IMR-90 (cell line): ENCODE measurements at places on chromosomes 5 and 9. TPM values are rescaled to one million over a fixed set of nuclear protein-coding genes. Genes with fewer than 3 reads are reported as not detected.

DNA sequence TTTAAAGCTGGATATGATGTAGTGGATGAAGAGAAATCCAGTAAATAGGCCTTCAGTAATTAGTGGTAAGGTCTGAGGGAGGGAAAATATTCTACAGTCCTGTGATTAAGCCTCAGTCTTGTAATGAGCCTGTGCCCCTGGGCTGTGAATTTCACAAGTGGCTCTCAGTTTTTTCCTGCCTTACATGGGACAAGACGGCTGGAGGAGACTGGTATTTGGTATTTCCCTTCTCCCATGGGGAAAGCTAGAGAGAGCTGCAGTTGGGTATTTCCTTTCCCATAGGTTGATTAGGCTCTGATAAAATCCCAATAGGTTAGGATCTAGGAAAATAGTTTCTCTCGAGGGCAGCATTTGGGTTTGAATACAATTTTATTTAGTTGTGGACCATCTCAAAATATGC, 62.2 kb upstream of the GNA14 start:
- DNase-seq, result no peak

GRCh38 chr9:98964201-98964600, 20.5 kb downstream of the COL15A1 start:
- DNase-seq, result peak; percentile 18

DNA sequence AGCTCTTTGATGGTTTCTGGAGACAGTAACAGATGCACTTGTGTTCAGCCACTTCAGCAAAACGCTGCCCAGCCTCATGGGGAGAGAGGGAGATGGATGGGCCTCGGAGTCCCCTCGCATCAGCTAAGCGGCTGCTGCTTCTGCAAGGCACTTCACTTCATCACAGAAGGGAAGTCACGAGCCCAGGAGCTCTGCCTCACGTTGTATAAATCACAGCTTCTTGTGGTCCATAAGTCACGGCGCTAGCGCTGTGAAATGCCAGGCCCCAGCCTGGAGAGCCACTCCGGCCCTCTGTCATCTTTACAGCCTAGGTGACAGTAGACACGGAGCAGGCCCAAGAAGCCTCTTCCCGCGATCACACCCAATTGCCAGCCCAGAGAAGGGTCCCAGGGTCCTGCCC, 23.4 kb downstream of the DBH start:
- DNase-seq, result no peak

DNA sequence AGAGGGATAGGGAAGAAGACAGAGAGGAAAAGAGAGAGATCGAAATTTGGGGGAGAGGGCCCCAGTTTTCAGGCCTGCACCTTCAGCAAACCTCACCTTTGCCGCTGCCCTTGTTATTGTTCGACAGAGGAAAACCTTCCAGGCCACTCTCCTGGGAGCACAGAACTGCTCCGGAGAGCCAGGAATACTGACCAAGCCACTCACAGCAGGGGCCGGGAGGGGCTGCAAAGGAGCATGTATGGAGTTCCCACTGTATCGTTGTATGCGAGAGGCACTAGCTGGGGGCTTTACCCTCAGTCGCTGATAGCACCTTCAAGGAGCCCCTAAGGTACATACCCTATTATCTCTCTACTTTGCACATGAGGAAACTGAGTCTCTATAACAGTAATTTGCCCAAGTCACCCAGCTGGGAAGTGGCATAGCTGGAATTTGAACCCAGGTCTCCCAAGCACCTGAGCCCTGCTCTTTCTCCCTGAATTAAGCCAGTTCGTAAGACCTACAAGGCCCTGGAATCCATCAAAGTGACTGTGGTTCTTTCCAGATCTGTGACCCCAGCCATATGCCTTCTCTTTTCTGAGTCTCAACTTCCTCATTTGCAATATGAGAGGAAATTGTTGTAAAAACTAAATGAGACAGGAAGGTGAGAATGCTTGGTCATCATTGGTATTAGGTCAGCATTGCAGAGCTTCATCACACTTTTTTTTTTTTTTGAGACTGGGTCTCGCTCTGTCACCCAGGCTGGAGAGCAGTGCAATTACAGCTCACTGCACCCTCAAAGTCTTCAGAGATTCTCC, 21.0 kb upstream of the FOXE1 start:
- DNase-seq, result no peak

GRCh38 chr5:180207593-180207992, 1.4 kb downstream of the RASGEF1C start:
- DNase-seq, result no peak

DNA sequence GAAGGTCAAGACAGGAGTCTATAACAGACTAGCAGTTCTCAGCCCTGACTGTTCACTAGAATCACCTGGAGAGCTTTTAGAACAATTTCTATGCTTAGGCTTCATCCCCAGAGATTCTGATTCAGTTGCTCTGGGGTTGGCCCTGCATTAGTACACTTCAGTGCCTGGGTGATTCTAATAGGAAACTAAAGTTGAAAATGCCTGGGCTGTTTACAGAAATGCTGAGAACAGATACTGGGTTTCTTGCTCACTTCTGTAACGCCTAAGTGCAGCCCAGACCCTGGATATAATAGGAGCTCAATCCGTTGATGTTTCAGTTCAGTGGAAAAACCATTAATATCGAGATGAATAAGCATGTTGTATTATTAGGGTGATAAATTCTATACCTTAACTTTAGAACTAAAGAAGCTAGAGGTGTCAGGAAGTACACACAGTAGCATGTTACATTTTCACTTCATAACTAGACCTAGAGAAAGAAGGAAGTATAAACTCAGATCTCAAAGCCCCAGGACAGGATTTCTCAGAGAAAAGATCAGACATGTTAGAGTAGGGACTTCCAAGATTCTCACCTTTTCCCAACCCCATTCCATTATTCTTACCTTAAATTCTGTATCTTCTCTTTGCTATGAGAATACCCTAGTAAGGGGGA, 20.4 kb downstream of the HAVCR2 start:
- no peak for DNase-seq

DNA sequence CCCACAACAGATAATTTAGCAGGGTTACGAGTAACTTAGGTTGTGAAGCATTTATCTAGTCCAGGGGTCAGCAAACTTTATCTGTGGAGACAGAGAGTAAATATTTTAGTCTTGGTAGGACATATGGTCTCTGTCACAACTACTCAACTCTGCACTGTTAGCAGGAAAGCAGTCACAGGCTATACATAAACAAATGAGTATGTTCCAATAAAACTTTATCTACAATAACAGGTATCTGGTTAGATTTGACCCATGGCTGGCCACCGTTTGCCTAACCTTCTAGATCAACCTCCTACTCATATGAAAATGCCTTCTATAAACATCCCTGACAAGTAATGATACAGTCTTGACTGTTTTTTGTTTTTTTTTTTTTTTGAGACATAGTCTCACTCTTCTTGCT, 13.0 kb upstream of the HK3 start:
- peak; percentile 28 for DNase-seq

Gene PDE6A
- not detected in 2 replicates for total RNA-seq

Gene IFNK
- total RNA-seq, result not detected in 2 replicates

Gene PCDHA9
- under 0.01 TPM in 2 replicates for total RNA-seq

Gene RANBP3L
- total RNA-seq, result not detected in 2 replicates

Gene SEMA5A
- total RNA-seq, result 9.9 and 12.5 TPM in 2 replicates

Gene GPR150
- under 0.01 TPM in 2 replicates for total RNA-seq
